ENCODE measurements at places on chromosomes 2 and 18. TPM values are rescaled to one million over a fixed set of nuclear protein-coding genes. Genes with fewer than 3 reads are reported as not detected.

Gene MALL
- polyA plus RNA-seq: not detected

GRCh38 chr2:216804357-216805350 is 55.2 kb downstream of the TNP1 start:
- DNase-seq: no peak

DNA sequence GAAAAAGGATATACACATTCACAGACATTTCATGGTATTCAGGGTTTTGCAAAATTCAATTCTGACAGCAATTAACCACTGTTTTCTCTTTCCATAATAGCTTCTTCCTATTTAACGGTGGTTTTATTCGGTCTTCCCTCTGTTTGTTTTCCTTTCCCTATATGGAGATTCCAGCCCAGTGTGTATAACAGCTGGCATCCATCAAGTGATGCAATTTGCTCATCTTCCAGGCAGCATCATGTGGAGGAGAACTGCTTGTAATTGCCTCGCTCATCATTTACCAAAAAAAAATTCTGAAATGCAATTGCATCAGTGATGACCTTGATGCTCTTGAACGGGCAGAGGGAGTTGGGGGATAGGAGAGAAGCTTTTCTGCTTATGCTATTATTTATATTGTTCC is 165.9 kb upstream of the PGAP1 start:
- no peak for DNase-seq

DNA sequence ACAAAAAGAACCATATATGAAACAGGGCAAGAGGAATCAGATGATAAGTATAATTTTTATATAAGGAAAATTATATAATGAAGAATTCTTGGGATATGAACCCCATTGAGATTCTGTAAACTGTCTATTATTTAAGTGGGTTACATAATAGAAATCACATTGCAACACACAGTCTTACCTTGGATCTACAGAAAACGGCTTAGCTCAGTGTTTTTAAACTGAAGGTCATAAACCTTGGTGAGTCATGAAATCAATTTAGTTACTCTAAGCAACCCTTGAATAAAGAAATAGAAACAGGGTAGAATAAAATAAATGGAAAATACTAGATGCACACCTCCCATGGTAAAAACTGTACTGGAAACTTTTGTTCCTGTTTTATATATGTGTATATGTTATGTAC is 50.7 kb downstream of the METTL8 start:
- no peak for DNase-seq

DNA sequence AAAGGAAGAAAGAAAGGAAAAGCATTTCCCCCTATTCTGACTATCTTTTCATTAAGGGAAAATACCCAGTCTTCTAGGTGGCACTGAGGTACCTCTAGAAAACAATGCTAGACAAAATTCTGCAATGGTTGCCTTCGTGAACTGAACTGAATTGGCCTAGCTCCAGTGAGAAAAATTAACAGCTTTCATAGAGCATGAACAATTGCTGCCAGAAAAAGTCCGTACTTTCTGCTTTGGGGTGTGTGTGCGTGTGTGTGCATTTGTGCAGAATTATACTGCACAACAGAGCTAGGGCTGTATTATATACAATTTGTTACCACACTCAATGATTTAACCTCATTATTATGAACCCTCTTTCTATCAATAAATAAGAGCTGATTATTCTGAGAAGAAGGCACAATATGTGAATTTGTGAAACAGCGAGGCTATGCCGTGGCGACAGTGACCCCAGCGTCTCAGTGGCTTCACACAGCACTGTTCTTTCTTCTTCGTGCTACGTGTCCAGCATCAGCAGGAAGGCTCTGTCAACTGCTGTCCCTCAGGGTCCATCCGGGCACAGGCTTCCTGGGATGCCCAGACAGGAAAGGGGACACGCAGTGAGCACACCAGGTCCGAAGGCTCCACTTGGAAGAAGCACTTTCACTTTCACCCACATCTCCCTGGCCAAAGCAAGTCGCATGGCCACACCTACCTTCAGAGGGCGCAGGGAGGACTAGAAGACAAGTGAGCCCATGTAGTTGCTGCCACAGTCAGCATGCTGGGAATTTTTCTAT is 47.5 kb downstream of the PTGR3 start:
- peak; percentile 10 for DNase-seq

DNA sequence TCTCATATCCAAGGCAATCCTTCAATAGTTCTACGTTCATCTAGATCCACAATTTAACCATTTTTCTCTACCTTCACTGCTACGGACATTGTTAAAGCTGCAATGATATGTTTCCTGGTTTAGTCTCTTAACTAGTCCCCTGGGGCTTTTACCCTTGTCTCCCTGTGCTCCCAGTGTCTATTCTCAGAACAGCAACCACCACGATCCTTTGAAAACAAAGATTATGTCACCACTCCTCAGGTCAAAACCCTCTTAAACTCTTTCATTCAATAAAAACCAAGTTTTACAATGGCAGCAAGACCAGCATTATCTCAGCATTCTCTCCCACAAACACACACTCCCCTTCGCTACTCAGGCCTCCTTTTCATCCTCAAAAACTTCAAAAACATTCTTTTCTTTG is 298.2 kb upstream of the CHST9 start:
- no peak for DNase-seq

Gene DYNAP
- polyA plus RNA-seq: not detected

Gene ECEL1
- polyA plus RNA-seq: not detected

Gene CASP8
- polyA plus RNA-seq: 16.7 TPM

- DNase-seq: no peak
These were observed 4.0 kb upstream of the LCLAT1 start for GRCh38 chr2:30443081-30443480.

DNA sequence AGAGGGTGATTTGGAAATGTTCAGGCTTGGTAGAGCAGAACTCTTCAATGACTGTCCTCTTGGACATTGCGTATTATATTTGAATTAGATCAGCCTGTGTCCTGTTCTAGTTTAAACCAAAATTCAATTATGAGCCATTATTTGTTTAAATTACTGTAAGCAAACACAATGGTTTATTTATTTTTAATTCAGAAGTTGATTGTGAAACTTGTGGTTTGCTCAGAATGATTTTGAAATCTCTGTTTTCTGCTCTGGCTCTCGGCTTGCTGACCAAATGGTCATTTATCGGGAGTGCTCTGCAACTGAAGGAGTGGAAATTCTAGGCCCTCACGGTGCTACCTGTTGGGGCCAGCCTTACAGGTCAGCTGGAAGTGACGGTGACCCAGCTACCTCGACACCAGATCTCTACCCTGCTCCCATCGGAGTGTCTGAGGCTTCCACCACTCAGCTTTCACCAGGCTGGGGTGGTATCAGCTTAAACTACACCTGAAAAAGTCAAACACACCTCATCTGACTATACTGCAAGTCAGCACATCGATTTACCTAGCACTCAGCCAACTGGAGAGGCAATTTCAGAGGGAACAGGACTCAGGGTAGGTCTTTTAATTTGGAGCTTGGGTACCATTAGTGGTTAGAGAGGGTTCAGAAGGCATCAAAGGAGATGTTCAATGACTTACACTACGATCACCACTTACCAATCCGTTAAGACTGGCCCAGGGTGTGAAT is 36.8 kb upstream of the GPD2 start:
- peak; percentile 4 for DNase-seq

DNA sequence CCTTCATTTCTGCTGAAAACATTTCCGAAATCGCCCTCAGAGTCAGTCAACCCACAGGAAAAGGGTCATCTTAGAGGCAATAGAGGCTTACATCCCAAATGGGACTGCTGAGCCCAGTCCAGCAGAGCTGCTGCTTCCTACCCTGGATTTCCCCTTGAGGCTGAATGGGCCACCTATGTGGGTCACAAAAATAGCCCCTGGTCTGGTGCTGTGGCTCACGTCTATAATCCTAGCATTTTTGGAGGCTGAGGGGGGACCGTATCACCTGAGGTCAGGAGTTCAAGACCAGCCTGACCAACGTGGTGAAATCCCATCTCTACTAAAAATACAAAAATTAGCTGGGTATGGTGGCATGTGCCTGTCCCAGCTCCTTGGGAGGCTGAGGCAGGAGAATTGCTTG is 49.3 kb downstream of the ADNP2 start:
- no peak for DNase-seq

- DNase-seq: no peak
These were observed 995.8 kb upstream of the CDH2 start for GRCh38 chr18:29172756-29173067.

DNA sequence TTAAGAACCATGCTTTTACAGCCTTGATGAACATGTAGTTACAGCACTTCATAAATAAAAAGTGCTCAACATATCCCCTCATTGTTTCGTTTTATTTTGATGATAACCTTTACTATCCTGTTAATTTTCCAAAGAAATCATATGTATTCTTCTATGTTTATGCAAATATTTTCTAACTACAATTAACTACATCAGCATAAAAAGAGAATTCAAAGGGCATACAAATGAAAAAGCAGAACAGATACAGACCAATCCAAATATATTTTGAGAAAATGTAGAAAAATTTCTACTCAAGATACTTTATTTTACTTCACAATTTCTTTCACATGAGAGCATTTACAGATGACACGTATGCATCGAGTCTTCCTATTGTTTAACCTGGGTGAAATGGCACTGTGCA is 69.1 kb downstream of the MBD2 start:
- DNase-seq: no peak

DNA sequence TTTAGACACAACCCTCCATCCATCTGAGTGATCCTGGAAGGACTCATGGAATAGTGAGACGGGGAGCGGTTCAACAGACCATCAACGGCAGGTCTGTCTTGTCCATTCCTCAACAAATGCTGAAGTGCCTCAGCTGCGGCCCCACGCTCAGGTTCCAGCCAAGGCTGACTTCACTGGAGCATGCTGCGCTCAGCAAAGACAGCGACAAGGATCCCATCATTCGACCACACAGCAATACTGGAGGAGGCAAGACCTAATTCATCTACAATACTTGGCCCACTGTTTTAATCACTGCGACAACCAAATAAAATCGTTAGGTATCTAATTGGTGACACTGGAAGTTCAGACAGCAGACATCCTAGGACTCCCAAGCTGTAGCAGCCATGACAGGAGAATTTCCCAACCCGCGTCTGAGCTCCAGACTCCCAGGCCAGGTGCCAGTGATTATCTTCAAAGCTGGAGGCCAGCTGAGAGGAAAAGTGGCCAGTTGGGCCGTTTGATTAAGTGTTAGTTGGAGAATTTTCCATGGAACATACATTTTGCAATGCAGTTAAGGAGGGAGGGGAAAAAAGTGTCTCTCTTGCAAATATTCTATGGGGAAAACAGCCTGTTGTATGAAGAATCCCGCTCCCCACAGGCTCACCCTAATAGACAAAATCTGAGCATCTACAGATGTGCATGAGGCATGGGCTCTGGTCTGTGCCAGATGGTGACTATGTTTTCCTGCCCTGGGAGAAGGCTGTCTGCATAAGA is 92.5 kb upstream of the SLC35G4 start:
- DNase-seq: no peak

- DNase-seq: no peak
These were observed 146.5 kb upstream of the DSEL start for GRCh38 chr18:67662996-67663395.

GRCh38 chr18:67216846-67217245 is 299.7 kb downstream of the DSEL start:
- DNase-seq: no peak

DNA sequence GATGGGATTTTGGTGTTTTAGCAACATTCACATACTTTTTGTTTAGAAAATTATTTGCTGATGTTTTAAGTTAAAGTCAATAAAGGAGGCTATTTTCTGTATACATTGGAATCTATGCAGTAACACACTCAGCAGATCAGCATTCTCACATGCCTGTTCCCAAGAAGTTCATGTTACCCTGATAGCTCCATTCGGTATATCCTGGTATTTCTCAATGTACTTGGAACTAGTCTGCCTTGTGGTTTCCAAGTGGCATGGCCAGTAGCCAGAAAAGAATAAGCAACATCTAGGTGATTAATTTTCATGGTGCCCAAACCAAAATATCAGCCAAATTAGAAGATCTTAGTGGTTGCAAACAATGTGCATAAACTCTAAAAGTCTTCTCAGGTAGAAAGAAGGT is 5.2 kb upstream of the NCAPH start:
- no peak for DNase-seq

DNA sequence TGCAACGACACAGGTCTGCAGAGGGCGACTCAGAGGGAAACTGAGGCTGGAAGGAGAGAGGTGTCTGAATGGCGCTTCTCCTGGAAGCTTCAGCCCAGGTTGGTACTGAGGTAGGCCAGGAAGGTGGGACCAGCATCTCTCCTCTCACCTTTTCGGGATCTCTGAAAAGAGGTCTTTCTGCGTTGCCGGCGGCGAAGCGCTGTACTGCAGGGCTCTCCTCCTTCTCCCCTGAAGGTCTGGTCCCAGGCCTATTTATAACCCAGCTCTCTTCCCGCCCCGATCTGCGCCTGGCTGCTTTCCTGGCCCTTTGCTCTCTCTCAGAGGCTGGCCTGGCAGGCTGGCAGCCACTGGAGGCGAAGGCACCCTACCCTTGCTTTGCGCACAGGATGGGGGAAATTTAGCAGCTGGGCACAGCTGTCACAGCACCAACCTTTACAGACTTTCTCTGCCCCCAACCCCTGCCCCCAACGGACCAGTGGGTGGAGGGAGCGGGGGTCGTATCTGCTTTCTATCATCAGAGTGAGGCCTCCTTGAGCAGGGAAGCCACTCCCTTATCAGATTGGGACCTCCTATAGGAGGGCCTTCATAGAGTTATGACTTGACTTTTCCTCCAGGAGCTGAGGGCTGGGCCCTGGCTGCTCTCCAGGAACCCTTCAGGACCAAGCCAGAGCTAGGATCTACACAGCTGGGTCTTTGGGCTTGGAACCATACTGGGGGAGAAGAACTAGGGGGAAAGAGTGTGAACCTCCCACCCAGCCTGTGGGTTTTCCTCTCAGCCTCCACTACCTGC is 1.1 kb downstream of the DYSF start:
- DNase-seq: no peak

Gene CCDC150
- not detected for polyA plus RNA-seq

DNA sequence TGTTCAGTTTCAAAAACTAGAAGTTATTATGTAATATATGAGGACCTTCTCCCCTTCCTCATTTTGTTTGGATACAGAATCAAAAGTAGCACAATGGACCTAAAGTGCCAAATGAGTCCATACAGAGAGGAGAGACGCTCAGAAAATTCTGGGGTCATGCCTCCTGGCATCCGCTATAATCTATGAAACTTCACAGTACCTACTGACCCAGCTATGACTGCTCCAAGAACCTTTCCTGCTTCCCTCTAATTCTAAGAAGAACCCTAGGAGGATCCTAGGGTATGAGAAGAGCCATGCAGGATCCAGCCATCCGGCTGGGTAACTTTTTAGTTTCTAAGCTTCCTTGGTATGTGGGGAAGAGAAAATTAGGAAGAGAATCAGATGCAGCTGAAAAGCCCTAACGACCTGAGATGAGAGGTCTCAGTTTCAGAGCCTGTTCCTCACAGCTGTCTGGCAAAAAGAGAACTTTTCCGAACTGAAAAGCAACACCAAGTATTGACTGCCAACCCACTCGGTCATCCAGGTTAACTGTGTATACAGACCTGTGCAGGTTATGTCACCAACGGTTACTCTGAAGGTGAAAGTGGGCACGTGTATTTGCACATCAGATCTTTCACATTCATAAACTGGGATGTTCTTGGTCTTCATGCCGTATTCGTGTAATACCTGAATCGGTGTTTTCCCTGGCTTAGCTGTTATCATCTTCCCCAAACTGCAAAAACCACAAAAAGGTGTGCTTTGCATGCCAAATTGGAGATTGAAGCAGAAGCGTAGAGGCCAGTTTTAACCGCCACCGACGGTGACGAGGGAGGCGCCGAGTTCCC is 1.1 kb downstream of the PRKRA start:
- no peak for DNase-seq
